ENCODE measurements at places on chromosomes 7 and 10.

GRCh38 chr10:68106656-68107055, 2.6 kb upstream of the MYPN start:
- H3K36me3 ChIP-seq, result no peaks in the 10 kb centered on the region
- no peak for DNase-seq
- H3K27me3 ChIP-seq, result no peaks in the 10 kb centered on the region
- H3K4me3 ChIP-seq, result no peak overlapping the region
- H3K27ac ChIP-seq, result no peak overlapping the region

DNA sequence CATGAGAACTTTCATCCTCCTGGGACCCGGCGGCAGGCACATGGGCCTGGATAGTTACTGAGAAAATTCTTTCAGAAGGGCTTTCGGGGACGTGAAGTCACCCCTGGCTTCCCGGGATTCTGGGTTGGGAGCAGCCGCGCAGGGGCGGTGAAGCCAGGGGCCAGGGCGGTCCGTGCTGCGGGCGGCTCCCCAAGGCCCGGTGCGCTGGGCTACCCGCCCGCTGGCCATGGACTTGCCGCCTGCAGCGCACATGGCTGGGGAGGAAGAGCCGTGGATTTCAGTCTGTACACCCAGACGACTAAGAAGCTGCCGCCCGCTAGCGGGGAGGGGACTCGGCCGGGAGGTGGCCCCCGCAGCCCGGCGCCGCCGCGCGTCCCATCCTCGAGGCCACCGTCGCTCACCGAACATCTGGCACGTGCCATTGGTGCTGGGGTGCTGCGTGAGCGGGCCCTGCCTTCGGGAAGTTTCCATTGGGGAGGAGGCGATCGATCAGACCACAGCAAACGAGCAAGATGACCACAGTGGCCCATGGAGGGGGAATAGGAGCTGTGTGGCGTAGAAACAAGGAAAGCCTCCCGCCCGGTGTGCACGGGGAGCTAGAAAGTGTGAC, 64.5 kb downstream of the TMEM209 start:
- H3K27ac ChIP-seq, result peak overlapping the region; percentile 85
- H3K36me3 ChIP-seq, result peaks cover 3% of the 10 kb centered on the region
- peaks cover 21% of the 10 kb centered on the region for H3K4me1 ChIP-seq
- peak overlapping the region; percentile 73 for H3K4me3 ChIP-seq

DNA sequence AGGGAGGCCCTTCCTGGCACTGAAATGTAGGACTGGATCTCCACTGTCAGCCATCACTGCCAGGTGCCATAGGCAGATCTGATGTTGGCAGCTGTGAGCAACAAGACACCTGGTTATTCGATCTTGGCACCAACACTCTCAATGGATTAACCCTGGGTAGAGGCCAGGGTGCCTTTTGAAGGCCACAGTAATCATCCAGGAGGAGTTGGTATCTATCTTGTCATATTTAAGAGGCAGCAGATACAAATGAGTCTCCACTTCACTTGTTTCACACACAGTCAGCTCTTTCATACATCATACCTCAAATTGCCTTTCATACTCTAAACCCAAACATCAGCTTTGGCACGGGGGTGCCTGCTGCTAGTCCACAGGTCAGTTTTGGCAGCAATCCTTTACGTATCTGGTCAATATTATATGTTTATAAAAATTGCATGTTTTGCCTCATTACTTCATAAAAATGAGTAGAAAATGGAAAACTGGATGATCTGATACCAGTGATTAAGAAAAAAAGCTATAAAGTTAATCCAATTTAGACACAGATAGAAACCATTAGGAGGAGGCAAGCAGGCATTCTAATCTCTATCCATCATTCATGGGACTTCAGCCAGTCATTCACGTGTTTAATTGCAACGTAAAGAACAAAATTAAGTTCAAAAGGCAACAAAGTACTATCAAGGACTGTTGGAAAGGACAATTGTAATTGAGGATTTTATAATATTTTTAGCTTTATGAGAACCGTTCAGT, 12.7 kb upstream of the CACUL1 start:
- no peak overlapping the region for H3K4me3 ChIP-seq
- H3K27ac ChIP-seq, result no peak overlapping the region
- H3K36me3 ChIP-seq, result no peaks in the 10 kb centered on the region
- no peaks in the 10 kb centered on the region for H3K27me3 ChIP-seq
- DNase-seq, result no peak

- H3K27ac ChIP-seq, result no peak overlapping the region
- no peaks in the 10 kb centered on the region for H3K27me3 ChIP-seq
- no peaks in the 10 kb centered on the region for H3K36me3 ChIP-seq
- no peaks in the 10 kb centered on the region for H3K4me1 ChIP-seq
These were observed 16.5 kb upstream of the BNIP3 start for GRCh38 chr10:131998050-131998844.

DNA sequence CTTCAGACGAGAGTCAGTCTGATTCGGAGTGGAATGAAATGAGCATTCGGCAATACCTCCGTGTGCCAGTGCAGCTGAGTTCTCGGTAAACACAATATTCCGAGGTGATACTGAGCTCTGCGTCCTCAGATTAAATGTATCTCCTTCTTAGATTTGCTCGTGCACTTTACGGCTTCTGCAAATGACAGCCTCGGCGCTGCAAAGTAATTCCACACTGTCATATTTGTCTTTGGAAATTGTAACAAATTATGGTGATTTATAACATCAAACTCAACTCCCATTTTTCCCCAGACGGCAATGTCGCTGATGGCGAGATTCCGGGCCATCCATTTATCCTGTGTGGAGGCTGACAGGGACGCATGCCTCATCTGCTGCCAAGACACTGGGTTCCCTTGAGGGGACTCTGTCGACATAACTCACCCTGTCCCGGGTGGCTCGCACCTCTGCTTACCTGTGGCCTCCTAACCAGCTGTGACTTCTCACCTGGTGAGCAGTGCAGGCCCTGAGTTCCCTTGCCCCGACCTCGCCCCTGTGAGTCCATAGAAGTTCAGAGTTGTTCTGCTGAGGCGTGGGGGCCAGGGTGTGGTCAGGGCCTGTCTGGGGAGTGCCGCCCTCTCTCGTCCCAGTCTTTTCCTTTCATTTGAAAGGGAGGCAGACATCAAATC, 201.9 kb downstream of the ADARB2 start:
- no peak overlapping the region for H3K27ac ChIP-seq
- H3K4me1 ChIP-seq, result no peaks in the 10 kb centered on the region
- no peaks in the 10 kb centered on the region for H3K36me3 ChIP-seq

- H3K4me3 ChIP-seq, result no peak overlapping the region
- no peaks in the 10 kb centered on the region for H3K4me1 ChIP-seq
- H3K27ac ChIP-seq, result no peak overlapping the region
- no peaks in the 10 kb centered on the region for H3K36me3 ChIP-seq
- no peak for DNase-seq
- H3K27me3 ChIP-seq, result no peaks in the 10 kb centered on the region
These were observed 1001.9 kb upstream of the SORCS1 start for GRCh38 chr10:108166401-108166800.
